ENCODE measurements at places on chromosomes 2 and 18.

- no peak for DNase-seq
These were observed 186.5 kb upstream of the TPO start for GRCh38 chr2:1226766-1227165.

- DNase-seq: no peak
These were observed 112.0 kb downstream of the PPP1R1C start for GRCh38 chr2:182097571-182098164.

DNA sequence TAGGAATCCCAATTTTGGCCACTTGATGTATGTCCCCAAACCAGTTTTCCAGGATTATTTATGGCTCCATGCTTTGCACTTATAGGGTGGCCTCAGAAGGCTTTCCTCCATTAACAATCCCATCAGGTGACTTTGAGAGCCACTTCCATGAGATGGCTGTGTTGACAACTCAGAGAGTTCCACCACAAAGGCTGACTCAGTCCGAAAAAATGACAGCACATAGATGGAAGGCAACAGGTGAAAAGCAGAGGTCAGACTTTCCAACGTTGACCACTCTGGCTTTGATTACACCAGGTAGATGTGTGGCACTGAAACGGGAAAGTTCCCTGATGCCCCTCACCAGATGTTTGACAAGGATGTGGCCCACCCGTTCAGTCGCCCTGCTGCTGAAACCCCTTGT lies 431.4 kb upstream of the TNP1 start:
- no peak for DNase-seq

DNA sequence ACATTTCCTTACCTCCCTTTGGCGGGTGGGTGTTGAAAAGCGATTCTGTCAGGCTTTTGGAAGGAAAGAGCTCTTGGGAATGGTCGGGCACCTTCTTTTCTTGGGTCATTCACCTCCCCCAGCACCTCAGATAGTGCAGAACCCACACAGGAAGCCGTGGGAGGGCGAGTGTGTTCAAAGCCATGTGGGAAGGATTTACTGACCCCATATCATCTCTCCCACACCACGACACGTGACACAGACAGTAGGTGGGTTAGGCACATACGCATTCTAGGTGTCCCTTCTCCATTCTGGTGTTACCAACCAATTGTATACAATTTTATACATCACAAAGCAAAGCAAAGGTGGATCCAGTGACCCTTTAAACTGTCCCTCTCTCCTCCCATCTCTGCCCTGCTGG lies 263.7 kb upstream of the REV1 start:
- no peak for DNase-seq

DNA sequence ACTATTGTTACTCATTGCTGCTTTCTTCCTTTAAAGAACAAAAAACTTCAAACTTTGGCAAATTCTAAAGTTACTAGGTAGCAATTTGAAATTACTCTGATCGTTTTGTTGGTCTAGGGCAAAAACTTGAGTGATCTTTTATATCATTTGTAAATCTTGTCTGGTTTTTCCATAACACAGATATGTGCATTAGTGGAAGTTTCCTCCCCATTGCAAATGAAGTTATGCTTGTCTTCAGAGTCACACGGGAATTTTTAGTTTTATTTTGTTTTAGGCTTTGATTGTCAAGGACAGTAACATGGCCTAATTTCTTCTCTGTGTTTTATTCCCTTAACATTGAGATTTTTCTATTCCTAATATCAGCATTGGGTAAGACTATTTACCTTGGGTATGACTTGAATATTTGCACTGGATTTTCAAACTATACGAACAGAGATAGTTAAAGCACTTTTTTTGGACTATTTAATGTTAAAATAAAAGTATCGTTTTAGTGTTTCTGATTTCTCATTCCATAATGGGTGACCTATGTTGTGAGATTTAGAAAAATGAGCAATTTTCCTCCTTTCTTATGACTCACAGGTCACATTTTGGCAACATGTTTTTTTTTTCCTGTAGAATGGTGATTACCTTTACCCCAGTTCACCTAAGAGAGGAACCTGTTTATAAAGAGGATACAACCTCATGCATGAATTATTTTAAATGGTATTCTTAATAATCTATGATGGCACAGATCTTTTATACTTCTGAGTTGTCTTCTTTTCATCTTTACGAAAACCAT lies 65.0 kb downstream of the BABAM2 start:
- DNase-seq: no peak

DNA sequence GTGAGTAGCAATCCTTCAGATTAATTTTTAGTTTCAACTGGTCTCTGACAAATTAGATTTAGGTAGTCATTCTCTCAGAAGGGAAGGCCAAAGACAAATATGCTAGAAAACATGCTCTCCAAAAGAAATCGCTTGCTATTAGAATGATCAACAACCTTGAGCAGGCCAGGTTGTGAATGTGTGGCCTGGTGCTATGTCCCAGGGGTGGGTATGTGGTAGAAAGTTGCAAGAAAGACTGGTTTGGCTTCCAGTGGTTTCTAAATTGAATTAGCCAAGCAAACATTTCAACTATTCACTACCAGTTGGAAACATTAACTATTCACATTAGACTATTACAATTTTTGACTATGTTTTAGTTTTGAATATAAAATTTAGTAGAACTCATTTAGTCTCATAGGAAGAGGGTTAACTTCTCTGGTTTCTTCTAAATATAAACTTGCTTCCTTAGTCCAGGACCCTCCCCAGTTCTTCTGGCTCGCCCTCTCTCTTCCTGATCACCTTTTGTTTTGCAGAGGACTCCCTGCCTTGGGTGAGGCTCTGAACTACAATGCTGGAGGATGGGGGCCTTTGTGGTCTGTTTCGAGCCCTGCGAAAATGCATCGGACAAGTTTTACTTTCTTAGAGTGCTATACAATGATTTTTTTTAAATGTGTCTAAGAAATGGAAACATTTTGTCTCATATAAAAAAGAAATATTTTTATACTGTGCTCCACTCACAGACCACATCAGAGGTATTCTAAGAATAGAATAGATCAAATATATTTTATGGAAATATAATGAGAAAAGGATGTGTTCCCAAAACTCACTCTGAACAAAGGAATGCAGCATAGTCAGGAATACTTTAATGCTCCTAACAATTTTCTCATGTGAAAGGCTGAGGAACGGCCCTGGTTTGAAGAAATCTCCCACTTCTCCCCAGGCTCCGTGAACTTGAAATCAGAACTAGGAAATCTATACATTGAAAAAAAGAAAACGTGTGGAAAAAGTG lies 375.0 kb upstream of the ZEB2 start:
- DNase-seq: no peak

DNA sequence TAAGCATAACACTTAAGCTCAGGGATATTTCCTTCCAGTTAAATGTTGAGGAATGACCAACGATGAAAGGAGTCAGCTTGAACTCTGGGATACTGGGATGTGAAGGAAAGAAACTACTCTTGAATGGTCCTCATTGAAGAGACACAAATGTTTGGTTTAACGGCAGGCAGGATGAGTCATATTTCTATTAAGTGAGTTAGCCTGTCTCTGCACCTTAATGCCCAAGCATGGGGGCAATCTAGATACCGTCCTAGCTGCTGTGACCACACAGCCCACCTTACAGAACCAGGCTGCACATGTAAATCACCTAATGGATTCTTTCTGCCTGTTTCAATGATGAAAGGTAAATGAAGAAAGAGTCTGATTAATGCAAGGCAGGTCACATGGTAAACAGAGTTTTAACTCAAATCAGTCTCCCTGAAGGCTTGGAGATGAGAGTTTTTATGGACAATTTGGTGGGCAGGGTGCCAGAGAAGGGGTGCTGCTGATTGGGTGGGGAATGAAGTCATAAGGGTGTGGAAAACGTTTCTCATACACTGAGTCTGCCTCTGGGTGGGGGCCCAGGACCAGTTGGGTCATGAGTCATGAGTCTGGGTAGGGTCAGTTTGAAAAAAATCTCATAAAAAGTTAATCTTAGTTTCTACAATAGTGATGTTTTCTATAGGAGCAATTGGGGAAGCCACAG lies 144.6 kb upstream of the MMADHC start:
- no peak for DNase-seq

DNA sequence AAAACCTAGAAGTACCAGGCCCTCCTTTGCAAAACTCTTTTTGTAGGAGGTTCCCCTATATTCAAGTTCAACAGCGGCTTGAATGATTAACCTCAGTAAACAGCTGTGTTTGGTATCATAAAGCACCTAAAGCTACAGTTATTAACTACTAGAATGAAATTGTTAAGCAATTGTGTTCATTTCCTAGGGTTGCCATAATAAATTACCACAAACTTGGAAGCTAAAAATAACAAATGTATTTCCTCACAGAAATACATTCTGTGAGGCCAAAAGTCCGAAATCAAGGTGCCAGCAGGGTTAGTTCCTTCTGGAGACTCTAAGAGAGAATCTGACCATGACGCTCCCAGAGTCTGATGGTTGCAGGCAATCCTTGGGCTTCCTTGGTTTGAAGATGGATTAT lies 202.1 kb upstream of the ACVR2A start:
- DNase-seq: no peak

GRCh38 chr2:135798762-135799161 lies 38.2 kb downstream of the LCT start:
- DNase-seq: no peak

GRCh38 chr2:149394864-149395263 lies 64.5 kb downstream of the LYPD6 start:
- DNase-seq: no peak

GRCh38 chr2:25589676-25590205 lies 83.6 kb downstream of the DTNB start:
- no peak for DNase-seq

DNA sequence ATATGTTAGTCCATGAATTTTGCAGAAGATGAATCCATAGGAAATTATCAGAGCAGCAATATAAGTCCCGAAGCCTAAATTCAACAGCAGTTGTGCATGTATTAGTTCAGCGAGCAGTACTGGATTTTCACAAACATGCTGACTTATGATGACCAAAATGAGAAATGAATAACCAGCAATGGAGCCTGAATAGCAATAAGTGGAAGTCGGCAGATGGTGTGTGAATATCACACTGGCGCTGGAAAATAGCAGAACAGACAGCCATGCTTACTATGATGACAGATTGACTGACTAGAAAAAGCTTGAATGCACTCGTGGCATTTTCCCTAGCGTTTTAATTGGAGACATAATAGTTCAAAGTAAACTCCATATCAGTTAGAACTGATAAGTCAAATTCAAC lies 1114.5 kb downstream of the DSC3 start:
- no peak for DNase-seq

GRCh38 chr2:108418416-108418815 lies 30.6 kb upstream of the GCC2 start:
- no peak for DNase-seq

DNA sequence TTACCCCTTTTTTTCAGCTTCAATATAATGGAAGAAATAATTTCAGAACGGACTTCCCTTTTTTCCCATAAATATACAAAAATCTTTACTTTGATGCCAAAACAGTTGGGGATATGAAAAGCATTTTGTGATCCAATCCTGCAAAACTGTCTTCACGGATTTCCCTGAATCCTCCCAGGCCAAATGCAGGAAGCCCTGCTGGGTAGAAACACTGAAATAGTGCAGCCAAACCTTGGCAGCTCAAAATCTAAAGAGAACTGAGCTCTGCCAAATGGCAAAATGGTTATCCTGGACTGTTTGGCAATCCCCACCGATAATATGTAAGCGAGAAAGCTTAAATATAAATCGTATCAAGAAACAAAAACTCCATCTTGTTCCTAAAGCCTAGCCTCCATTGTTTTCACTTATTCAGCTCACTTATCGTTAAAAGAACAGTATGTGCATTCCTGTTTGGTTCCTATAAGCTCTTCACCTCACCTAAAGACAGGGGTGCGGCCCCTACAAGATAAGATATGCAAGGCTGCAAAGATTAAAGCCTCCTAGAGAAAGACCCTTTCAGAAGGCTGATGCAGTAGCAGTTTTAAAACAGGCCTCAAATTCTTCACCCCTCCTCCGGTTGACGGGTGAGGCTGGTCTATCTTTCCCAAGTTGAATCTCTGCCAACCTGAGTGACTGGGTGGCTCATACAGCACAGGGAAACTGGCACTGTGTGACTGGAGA lies 48.6 kb downstream of the LAMA1 start:
- no peak for DNase-seq

DNA sequence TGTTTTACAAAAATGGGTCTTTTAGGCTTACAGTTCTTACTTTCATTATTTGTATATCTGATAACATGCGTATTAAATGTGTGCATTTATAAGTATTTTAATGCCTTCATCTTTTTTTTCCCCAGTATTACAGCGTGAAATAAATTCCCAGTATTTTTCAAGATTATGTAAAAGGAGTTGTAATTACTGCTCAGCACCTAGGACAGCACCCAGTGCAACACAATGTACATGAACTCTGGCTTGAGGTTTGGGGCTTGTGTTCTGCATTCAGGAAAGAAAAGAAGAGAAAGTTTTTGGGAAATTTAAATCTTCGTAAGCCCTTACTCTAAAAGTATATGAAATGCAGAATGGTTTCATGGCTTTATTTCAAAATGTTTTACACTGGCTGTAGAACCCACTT lies 16.7 kb downstream of the ZNF638 start:
- DNase-seq: no peak

DNA sequence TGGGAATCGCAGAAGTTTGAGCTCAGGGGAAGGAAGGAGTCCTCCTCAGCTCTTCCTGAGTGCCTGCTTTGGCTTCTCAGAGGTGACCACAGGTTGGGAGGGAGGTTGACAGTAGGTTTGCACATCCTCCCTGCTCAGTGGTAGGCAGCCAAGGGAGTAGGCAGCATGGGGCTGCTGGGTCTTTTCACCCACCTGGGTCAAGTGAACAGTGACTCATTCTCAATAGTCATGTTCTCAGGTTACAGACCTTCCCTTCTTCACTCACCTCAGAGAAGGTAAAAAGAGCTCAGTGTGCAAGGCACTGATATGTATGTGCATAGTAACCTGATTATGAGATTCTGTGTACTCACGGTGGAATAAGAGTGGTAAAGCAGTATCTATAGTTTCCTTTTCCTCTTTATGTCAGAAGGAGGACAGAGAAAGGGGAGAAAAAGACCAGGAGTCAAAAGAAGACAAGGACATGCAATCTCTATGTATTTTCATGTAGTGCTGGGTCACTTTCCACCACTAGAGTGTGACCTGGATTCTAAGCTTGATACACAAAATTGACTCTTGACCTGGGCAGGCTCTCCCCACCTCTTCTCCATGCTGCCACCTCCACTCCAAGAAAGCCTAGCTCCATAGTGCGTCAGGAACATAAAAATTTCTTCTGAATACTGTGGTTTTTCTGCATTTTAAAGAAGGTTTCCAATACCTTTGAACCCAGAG lies 36.5 kb upstream of the ASNSD1 start:
- DNase-seq: no peak

DNA sequence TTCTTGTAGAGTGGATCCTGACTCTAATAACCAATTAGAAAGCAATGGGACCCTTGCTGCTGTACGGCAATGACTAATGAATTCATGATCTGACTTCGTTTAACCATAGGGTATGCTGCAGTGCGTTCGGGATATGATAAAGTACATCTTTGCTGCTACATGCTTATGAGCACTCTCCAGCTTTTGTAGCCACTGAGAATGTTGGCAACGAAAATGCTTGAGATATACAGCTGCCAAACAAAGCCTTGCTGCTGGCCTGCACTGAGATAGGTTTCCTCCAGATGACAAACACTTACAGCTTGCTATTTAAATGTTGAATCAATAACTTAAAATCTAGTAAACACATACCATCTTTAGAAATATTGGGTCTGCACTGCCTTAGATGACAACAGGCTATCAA lies 372.4 kb upstream of the SLC8A1 start:
- DNase-seq: no peak

Data from central memory CD4-positive, alpha-beta T cell (primary cell).